Psoas muscle (tissue), 8 donors: ENCODE measurements at places on chromosomes 5 and 9.
A peak's percentile ranks its signal among the peaks of the same experiment; 100 is the strongest.

DNA sequence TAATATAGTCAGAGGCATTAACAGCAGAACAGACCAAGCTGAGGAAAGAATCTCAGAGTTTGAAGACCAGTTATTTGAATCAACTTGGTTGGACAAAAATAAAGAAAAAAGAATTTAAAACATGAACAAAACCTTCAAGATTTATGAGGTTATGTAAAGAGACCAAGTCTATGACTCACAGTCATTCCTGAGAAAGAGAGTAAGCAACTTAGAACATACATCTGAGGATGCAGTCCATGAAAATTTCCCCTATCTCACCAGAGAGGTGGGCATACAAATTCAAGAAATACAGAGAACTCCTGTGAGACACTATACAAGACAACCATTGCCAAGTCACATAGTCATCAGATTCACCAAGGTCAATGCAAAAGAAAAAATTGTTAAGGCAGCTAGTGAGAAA is 17.4 kb upstream of the C9orf72 start:
- DNase-seq, result no peak
- no peaks in the 10 kb centered on the region for H3K4me1 ChIP-seq
- H3K36me3 ChIP-seq, result no peaks in the 10 kb centered on the region

GRCh38 chr5:178231539-178232123 is 971 bp downstream of the PHYKPL start:
- no peaks in the 10 kb centered on the region for H3K27me3 ChIP-seq
- H3K4me3 ChIP-seq, result peak overlapping the region; percentile 94
- H3K36me3 ChIP-seq, result peaks cover 39% of the 10 kb centered on the region
- H3K27ac ChIP-seq, result peak overlapping the region; percentile 99
- DNase-seq, result no peak

- H3K27ac ChIP-seq, result peak overlapping the region; percentile 24
- peaks cover 19% of the 10 kb centered on the region for H3K4me1 ChIP-seq
- H3K4me3 ChIP-seq, result no peak overlapping the region
- H3K36me3 ChIP-seq, result peaks cover 6% of the 10 kb centered on the region
- H3K27me3 ChIP-seq, result no peaks in the 10 kb centered on the region
- no peak for DNase-seq
These were observed 32.5 kb downstream of the SGCD start for GRCh38 chr5:156359476-156359875.

- H3K27ac ChIP-seq, result no peak overlapping the region
- no peak overlapping the region for H3K4me3 ChIP-seq
- no peaks in the 10 kb centered on the region for H3K4me1 ChIP-seq
- DNase-seq, result no peak
These were observed 299.2 kb downstream of the SPOCK1 start for GRCh38 chr5:137199966-137200365.

DNA sequence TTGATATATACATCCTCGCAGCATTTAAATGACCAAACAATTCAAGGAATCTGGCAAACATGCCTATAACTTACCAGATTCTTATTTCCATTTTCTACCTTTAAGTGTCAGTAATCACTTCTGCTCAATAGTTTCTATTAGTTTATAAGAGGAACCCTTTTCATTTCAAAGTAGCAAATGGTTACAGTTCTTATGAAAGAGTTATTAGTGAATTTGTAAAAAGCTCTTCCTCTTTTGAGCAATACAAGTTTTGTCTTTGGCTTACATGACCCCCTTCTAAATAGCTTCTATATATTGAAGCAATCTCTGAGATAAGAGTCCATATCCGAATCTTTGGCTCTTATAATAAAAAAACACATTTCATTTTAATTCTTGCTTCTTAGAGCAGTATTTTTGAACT is 42.0 kb downstream of the ELL2 start:
- H3K4me1 ChIP-seq, result peaks cover 10% of the 10 kb centered on the region
- H3K27ac ChIP-seq, result no peak overlapping the region
- DNase-seq, result no peak
- H3K27me3 ChIP-seq, result no peaks in the 10 kb centered on the region
- H3K36me3 ChIP-seq, result peaks cover 3% of the 10 kb centered on the region
- H3K4me3 ChIP-seq, result no peak overlapping the region

DNA sequence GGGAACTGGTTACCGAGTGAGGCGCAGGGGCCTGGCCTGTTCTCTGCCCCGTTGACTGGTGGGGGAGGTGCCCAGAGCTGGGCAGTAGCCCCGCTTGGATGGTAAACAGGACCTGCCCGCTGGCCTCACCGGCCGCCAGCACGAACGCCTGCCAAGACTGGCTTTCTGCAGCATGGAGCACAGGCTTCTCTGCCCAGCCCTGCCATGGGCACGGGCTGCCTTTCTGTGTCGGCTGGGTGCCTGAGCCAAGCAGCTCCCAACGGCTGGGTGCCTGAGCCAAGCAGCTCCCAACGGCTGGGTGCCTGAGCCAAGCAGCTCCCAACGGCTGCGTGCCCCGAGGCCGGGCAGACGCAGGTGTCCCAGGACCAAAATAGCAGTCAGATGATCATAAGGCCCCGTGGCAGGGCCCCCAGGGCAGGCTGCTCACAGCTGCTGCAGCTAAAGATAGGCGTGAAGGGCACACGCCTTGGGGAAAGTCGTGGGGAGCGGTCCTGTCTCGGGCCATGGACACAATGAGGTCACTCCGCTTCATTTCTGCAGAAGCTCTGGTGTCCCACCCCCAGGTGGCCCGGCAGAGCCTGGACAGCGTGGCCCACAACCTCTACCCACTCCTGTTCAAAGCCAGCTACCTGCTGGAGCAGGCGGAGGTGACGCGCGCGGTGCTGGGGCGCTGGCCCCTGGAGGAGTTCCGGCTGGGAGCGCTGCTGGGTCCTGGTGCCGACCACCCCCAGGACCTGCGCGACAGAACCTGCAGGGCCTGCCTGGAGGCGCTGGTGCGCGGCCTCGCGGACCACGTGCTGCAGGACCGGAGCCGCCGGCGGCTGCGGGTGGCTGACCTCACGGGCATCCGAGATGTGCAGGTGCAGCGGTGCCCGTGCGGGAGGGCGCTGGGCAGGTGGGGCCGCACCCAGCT is at the start of gene LRRC14B:
LRRC14B (plus strand) TSS at position 460 of the 913 bp plus-strand sequence; CDS start at position 504, 44 bp downstream.
- H3K36me3 ChIP-seq, result no peaks in the 10 kb centered on the region
- no peaks in the 10 kb centered on the region for H3K27me3 ChIP-seq
- H3K4me1 ChIP-seq, result peaks cover 56% of the 10 kb centered on the region
- peak within 1 kb of the TSS; percentile 97 for H3K27ac ChIP-seq
- peak; percentile 95 for DNase-seq
- peak within 1 kb of the TSS; percentile 54 for H3K4me3 ChIP-seq

DNA sequence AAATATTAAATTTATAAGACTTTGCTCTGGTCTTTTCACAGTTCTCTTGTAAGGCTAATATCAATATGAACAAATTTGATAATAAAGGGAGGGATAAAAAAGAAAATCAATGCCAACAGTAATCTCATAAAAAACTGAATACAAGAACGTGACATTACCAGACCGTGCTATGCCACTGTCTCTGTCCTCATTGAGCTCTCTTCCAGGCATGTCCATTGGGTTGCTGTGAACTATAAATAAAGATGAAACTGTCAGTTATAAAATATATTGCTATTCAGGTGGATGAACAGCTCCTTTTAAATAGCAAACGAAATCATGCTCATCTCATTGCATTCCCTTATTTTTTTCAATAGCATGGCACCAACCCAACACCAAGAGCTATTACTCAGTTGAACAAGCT is 74.0 kb upstream of the RAPGEF6 start:
- H3K4me1 ChIP-seq, result peaks cover 36% of the 10 kb centered on the region
- H3K27me3 ChIP-seq, result no peaks in the 10 kb centered on the region
- H3K36me3 ChIP-seq, result no peaks in the 10 kb centered on the region
- H3K27ac ChIP-seq, result peak overlapping the region; percentile 69
- no peak for DNase-seq

GRCh38 chr9:28051559-28052503 is 478.6 kb upstream of the C9orf72 start:
- H3K4me3 ChIP-seq, result no peak overlapping the region
- no peak overlapping the region for H3K27ac ChIP-seq
- no peaks in the 10 kb centered on the region for H3K27me3 ChIP-seq
- no peaks in the 10 kb centered on the region for H3K36me3 ChIP-seq
